ENCODE measurements at places on chromosomes 11 and 22. TPM values are rescaled to one million over a fixed set of nuclear protein-coding genes. Genes with fewer than 3 reads are reported as not detected.

- ATAC-seq = no peak
Measured at GRCh38 chr11:60858236-60858635, 2.5 kb upstream of the PTGDR2 start.

DNA sequence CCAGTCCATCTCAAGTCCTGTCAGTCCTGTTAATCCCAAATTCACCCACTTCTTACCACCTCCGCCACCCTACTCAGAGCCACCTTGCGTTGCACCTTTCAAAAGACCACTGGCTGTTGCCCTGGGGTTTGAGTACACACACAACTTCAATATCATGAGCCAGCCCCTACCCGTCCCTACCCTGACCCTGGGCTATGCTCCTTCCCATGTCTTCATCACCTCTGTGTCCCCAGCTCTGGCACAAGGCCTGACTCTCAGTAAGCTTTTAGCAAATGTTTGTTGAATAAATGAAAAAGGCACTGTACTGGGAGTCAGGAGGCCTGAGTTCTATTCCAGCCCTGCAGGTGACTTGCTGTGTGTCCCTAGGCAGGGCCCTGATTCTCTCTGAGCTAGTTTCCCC, 26.5 kb downstream of the OTOG start:
- ATAC-seq = no peak

DNA sequence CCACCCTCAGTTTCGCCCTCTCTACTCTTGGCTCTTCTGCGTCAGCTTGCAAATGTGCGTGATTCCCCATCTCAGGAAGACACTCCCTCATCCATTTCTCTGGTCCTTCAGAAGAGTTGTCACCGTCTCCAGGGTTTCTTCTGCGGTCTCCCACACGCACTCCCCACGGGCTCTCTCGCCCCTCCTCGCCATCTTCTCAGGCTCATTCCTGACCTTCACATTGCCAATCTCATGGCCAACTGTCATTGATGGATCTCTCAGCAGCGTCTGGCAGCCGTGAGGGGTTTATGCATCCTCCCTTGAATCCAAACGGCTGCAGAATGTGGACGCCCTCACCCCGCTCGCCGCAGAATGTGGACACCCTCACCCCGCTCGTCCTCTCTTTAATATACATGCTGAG, 10.5 kb downstream of the SYNGR1 start:
- no peak for ATAC-seq

DNA sequence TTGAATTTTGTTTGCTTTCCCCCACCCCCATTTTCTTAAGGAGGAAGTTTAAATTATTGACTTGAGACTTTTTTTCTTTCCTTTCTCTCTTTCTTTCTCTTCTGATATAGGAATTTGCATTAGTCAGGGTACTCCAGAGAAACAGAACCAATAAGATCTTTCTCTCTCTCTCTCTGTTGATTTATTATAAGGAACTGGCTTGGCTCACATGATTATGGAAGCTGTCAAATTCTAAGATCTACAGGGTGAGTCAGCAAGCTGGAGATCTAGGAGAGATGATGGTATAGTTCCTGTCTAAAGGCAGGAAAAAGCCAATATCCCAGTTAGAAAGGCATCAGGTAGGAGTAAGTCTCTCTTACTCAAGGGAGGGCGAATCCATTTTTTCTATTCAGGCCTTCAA, 64.0 kb downstream of the CCDC81 start:
- ATAC-seq = peak; percentile 97

- ATAC-seq = no peak
Measured at GRCh38 chr11:126419801-126420697, 64.6 kb downstream of the ST3GAL4 start.

DNA sequence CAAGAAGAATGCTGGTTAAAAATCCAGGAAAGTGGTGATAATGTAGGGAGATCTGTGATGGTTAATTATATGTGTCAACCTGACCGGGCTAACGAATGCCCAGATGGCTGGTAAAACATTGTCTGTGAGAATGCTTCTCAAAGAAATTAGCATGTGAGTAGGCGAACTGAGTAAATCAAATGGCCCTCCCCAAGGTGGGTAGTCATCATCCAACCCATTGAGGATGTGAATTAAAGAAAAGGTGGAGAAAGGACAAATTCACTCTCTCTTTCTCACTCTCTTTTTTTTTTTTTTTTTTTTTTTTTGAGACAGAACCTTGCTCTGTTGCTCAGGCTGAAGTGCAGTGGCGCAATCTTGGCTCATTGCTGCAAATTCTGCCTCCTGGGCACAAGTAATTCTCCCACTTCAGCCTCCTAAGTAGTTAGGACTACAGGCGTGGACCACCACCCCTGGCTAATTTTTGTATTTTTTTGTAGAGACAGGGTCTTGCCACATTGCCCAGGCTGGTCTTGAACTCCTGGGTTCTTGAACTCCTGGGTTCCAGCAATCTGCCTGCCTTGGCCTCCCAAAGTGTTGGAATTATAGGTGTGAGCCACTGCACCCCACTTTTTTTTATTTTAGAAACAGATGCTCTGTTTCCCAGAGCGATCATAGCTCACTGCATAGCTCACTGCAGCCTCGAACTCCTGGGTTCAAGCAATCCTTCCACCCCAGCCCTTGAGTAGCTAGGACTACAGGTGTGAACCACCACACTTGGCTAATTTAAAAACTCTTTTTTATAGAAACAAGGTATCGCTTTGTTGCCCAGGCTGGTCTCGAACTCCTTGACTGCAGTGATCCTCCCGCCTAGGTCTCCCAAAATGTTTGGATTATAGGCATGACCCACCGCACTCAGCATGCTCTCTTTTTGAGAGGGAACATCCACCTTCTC, 22.0 kb upstream of the P2RY6 start:
- no peak for ATAC-seq

DNA sequence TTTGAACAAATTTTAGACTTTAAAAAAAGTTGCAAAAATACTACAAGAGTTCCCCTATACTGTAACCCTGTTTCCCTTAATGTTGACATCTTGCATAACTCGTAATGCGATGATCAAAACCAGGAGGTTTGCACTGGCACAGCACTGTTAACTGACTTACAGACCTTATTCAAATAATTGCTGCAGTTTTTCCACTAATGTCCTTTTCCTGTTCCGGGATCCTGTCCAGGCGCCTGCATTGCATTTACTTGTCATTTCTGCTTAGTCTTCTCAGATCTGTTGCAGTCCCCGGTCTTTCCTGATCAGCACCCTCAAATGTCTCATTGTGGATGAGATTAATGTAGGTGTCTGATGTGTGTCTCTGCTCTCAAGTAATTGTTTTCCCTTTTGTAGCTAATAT, 32.0 kb downstream of the APLP2 start:
- no peak for ATAC-seq

DNA sequence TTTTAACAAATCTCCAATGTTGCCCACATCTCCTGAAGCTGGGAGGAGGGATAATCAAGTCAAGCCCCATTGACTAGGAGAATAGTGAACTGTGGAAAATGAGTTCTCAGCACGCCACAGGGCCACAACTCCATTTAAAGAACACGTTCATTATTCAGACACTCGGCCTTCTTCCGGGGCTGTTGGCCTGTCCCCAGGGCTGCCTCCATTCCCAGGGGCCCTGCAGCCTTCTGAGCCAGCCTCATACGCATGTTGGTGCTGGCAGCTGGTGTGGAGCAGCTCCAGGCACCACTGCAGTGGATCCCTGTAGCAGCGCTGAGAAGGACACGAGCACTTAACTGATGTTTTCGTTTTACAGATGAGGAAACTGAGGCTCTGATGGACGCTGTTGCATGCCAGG, 87.5 kb upstream of the RCN1 start:
- ATAC-seq = no peak

DNA sequence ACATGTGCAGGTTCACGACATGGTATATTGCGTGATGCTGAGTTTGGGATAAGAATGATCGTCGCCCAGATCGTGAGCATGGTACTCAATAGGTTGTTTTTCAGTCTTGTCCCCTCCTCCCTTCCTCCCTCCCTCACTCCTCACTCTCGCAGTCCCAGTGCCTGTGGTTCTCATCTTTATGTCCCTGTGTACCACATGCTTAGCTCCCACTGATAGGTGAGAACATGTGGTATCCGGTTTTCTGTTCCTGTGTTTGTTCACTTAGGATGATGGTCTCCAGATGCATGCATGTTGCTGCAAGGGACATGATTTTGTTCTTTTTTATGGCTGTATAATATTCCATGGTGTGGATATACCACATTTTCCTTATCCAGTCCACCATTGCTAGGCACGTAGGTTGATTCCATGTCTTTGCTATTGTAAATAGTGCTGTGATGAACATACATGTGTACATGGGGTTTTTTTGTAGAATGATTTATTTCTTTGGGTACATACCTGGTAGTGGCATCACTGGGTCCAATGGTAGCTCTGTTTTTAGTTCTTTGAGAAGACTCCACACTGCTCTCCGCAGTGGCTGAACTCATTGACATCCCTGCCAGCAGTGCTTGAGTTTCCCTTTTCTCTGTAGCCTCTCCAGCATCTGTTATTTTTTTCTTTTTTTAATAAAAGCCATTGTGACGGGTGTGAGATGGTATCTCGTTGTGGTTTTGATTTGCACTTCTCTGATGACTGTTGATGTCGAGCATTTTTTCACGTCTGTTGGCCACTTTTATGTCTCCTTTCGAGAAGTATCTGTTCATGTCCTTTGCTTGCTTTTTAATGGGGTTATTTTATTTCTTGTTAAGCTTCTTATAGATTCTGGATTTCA, 16.4 kb downstream of the ZBED4 start:
- no peak for ATAC-seq

GRCh38 chr11:35912883-35913624, 30.8 kb upstream of the LDLRAD3 start:
- no peak for ATAC-seq

DNA sequence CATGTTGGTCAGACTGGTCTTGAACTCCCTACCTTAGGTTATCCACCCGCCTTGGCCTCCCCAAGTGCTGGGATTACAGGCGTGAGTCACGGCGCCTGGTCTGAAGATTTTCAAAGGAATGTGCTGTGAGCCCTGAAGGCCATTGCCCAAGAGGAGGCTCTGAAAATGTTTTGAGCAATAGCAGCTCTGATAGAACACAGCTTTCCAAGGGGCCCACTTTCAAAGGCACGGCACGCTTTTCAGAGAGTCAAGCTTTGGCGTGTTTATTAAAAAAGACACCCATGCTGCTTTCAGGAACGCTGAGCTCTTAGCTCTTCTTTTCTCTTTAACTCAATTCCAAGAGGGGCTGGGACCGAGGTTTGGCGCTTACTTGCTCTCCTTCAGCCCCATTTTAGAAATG, 73.8 kb upstream of the CDON start:
- no peak for ATAC-seq

- ATAC-seq = no peak
Measured at GRCh38 chr11:69102732-69103615, 52.8 kb upstream of the SMIM38 start.

GRCh38 chr11:34893416-34893815, 22.8 kb downstream of the APIP start:
- no peak for ATAC-seq

DNA sequence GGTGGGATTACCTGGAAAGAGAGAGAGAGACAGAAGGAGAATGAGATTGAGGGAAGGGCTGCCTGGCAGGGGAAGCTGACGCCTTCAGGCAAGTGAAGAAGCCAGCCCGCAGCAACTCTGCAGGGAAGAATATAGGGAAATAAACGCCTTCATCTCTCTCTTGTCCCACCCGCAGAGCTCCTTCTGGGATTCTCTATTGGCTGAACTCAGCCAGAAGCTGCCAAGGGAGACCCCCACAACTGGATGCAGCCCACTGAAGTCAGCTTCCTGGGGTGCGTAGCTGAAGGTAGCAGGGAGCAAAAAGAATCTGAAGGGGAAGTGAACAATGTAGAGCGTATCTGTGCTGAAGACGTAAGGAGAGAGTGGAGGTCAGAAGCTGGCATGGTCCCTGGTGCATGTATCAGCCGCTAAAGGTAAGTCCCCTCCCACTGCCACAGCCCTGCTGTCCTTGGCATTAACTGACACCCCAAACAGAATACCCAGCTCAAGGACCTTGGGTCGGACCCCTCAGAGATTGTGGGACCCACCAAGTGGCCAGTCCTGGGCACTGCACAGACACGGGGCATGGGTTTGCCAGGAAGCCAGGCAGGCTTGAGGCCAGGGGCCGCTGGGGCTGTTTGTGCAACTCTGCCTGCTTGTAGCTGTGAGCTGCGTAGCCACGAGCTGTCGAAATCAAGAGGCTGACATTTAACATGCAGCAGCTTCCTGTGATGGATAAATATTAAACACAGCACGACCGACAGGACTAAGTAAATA, 469.9 kb downstream of the MN1 start:
- peak; percentile 86 for ATAC-seq

DNA sequence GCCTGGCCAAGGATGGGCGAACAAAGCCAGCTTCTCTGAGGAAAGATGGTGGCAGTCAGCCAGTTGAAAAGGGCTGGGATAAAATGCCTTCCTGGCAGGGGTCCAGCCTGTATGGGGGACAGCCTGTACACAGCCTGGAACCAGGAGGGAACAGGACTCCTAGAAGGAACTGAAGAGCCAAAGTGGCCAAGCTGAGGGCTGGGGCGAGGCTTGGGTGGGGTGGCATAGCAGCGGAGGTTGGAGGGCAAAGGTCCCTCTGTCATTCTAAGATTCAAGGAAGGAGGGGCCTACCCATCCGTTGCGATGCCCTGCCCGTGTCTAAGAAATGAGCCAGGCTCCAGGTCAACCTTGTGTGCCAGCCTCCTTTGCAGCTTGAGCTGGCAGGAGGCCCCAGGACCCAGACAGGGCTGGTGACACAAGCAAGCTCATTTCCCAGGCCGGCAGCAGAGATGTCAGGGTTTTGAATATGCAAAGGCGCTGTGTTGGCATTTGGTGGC, 22.6 kb downstream of the FADD start:
- ATAC-seq = peak; percentile 62

DNA sequence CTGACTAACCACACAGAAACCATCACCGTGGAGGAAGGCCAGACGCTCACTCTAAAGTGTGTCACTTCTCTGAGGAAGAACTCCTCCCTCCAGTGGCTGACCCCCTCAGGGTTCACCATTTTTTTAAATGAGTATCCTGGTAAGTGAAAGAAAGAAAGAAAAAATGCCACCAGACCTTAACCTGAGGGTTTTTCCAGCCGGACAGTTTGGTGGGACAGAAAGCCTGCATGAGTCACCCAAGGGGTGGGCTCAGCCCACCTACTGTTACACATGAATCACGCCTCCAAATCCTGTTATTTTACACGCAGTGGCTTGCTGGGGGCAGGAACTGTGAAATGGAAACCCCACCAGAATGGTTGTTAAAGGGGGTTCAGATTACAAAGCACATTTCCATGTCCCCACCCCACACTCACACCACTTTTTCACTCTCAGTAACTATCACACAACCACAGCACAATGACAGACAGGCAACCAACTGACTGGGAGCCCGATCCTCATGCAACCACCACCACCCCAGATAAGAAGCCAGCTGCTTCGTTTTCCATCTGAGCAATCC, 11.9 kb downstream of the CRTAM start:
- ATAC-seq = no peak

LRRC32 gene
- total RNA-seq = 0.46 TPM

APOA1 gene
- total RNA-seq = 0.77 TPM

TP53AIP1 gene
- total RNA-seq = 0.55 TPM

CLDN5 gene
- 3.4 TPM for total RNA-seq

OR5B21 gene
- total RNA-seq = not detected

GPR152 gene
- not detected for total RNA-seq

SHANK3 gene
- 6.1 TPM for total RNA-seq

BTG4 gene
- total RNA-seq = not detected

XKR3 gene
- not detected for total RNA-seq
